GM06990 (cell line): ENCODE measurements at places on chromosomes 1 and 21.

GRCh38 chr1:110565565-110565964, 40.6 kb downstream of the KCNA2 start:
- DNase-seq: no peak

DNA sequence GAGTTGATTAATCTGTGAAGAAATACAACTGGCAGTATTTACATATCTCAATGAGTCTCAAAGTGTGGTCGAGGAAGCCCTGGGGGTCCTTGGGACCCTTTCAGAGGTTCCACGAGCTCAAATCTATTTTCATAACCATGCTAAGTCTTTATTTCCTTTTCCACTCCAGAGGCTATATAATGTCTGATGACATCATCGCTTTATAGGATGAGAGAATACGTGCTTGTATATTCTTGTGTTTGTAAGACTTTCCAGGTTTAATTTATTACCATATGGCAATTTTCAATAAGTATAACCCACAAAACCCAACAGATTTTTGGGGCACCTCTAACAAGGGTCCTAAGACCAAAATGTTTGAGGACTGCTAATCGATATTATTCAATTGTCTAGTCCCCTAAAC, 1.4 kb upstream of the SLC19A2 start:
- DNase-seq: no peak

GRCh38 chr1:38061290-38061689, 14.7 kb upstream of the POU3F1 start:
- DNase-seq: no peak

- no peak for DNase-seq
These were observed 13.7 kb upstream of the RHEX start for GRCh38 chr1:206039046-206039973.

DNA sequence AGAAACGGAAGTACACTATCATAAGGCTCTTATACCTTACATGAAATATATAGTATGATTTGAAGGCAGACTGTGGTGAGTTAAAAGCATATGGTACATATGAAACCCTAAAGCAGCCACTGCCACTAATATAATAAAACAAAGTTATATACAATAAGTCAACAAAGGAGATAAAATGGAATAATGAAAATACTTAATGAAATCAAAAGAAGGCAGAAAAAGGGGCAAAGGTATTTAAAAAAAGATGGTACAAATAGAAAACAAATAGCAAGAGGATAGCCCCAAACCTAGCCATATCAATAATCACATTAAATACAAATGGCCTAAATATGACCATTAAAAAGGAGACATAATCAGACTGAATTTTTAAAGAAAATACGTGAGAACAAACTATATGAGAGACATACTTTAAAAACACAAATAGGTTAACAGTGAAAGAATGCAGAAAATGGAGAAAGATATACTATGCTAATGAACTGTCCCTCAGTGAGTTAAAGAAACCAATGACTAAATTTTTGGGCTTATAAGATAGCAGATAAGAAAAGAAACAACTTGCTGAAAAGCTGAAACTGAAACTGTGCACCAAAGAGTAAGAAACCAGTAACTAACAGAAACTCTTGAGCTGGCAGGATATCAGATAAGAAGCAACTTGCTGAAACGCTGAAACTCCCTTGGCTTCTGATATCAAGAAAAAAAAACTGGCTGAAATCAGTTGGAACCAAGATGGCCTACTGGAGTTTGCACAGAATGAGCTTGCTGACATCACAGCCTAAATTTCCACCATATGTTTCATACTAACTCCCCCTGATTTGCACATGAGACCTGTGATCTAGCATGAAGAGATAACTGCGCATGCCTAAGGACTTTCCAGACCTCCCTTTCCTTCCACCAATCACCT, 44.3 kb upstream of the IL10 start:
- DNase-seq: peak; percentile 42

DNA sequence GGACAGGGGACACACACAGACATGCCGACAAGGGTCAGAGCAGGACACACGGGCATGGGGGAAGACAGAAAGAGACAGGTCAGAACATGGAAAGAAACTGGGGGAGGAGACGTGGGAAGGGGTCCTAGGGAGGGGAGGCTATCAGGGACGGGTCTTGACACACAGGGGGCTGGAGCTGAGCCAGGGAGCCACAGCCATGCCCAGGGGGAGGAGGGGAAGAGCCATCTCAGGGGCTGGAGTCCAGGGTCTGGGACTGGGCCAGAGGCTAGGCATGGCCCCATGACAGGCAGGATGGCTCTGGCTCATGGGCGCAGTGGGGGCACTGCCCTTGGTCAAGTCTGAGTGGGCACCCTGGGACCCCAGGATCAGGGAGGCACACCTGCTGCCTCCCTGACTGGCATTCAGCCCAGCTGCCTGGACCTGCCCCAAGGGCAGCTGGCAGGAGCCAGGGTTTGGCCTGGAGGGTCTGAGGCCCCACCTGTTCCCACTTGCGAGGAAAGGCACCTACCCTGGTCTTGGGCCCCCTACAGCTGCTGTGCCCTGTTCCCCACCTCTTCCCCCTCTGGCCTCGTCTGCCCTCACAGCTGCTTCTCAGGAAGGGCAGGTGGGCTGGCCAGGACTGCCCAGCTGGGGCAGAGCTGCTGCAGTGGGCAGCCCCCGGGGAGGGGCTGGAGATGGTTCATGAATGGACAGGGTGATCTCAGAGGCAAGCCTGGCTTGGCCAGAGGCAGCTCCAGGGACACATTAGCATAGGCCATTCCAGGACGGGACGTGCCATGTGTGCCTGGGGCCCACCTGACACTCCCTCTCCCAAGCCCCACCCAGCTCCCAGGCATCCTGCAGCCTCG, 42.9 kb downstream of the HSPG2 start:
- no peak for DNase-seq

DNA sequence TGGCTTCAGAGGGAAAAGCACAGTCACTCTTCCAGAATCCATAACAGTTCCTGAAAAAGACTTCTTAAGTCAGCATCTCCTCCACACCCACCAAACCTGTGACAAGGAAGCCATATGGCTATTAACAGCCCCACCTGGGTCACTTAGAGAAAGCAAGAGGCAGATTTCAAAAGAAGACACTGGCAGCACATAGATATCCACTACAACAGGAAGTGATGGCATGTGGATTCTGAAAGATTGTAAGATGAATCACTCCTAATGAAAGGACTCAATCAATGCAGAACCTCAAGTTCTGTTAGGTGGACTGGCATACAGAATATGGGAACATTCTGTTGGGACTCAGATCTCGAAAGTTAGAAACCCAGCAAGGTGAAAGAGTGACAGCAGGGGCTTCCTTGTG, 365.9 kb downstream of the TGFB2 start:
- DNase-seq: no peak

- DNase-seq: no peak
These were observed 18.2 kb upstream of the CDK18 start for GRCh38 chr1:205486258-205486657.

DNA sequence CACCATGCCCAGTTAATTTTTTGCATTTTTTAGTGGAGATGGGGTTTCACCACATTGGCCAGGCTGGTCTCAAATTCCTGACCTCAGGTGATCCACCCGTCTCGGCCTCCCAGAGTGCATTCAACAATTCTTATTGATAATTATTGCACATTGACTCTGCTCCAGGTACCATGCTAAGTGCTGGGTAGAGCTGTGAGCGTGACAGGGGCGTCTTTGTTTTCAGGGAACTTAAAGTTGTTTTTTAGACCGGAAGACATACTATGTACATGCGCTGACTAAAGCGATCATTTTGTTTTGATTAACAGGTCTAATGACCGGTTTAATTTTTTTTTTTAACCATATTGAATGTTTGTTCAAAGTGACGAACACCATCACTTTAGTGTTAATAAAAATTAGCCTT, 4.0 kb downstream of the CD247 start:
- DNase-seq: no peak

DNA sequence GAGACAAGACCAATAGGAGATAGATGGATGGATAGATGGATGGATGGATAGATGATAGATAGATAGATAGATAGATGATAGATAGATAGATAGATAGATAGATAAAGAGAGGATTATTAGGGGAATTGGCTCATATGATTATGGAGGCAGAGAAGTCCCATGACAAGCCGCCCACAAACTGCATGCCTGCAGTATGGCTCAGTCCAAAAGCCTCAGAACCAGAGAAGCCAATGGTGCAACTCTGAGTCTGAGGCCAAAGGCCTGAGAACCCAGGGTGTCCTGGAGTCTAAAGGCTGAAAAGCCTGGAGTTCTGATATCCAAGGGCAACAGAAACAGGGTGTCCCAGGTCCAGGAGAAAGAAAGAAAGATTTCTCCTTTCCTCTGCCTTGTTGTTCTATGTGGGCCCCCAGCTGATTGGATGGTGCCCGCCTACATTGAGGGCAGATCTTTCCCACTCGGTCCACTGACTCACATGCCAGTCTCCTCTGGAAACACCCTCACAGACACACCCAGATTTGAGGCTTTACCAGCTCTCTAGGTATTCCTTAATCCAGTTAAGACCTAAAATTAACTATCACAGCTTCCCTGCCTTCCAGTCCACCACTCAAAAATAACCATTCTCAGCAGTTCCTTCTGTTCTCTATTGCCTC, 39.6 kb upstream of the IRF2BP2 start:
- no peak for DNase-seq

DNA sequence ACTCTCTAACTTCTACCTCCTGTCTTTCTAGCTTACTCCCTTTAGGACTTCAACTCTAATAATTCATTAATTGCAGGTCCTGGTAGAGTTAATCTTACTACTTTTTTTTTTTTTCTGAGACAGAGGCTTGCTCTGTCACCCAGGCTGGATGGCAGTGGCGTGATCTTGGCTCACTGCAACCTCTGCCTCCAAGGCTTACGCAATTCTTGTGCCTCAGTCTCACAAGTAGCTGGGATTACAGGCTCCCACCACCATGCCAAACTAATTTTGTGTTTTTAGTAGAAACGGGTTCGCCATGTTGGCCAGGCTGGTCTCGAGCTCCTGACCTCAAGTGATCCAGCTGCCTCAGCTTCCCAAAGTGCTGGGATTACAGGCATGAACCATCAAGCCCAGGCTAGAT, 15.7 kb downstream of the BTBD8 start:
- no peak for DNase-seq

DNA sequence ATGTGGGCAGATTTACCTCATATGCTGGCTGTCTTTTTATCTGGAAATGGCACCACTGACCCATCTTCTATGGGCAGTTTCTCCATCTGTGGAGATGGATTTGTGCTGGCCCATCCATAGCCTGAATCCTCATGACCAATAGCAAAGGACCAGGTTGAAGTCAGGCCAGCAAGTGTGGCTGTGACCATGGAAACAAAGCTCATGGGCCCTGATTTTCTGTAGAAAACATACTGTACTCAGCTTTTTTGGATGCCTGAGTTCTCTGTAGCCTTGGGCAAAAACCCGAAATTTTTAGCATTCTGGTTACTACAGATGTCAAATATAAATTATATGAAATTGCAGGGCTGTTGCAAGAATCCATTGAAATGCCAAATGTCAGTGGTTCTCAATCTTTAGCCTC, 155.0 kb downstream of the PLXNA2 start:
- DNase-seq: no peak

GRCh38 chr1:106787520-106787919, 269.0 kb upstream of the PRMT6 start:
- no peak for DNase-seq
